ENCODE measurements at places on chromosomes 1 and 21.
A peak's percentile ranks its signal among the peaks of the same experiment; 100 is the strongest.

GRCh38 chr1:87785386-87785785 lies 456.7 kb downstream of the LMO4 start:
- no peak for DNase-seq

GRCh38 chr1:25673962-25674806 lies 57.6 kb downstream of the MAN1C1 start:
- DNase-seq: no peak

DNA sequence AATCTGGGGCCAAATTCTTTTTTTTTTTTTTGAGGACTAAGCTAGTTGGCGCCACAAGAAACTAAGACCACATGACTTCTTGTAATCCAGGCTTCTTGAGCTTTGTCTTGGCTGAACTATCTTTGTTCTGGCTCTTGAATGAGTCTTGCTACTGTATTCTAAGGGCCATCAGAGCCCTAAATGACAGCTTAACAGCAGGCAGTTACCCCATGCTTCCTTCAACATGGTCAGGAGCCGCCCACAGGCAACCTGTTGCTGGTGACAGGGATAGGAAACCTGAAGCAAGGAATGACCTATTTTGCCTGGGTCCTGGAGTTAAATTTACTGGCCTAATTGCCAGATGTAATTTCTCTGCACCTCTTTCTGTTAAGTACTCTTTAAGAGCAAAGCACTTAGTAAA lies 188.2 kb upstream of the PLXNA2 start:
- no peak for DNase-seq

GRCh38 chr1:225891229-225891972 lies 2.5 kb upstream of the LEFTY1 start:
- DNase-seq: no peak

- peak; percentile 77 for DNase-seq
Observed at GRCh38 chr1:204408074-204408507, 3.5 kb downstream of the PPP1R15B start.

DNA sequence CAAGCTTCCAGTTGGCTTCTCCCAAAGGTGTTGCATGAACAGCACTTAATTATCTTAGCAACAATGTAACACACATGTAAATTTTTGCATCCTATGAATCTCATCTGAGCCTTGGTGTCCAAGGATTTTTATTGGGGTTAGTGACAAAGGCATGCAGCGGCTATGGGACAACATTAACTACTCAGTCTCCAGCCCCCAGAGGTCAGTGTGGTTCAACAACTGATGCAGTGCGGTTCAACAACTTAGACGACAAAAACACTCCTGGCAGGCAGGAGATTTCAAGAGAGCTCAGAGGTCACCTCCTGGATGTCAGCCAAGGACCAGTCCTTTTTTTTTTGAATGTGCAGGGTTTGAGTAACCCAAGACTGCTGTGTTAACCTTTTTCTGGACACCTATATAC lies 77.5 kb upstream of the HMCN1 start:
- DNase-seq: no peak

DNA sequence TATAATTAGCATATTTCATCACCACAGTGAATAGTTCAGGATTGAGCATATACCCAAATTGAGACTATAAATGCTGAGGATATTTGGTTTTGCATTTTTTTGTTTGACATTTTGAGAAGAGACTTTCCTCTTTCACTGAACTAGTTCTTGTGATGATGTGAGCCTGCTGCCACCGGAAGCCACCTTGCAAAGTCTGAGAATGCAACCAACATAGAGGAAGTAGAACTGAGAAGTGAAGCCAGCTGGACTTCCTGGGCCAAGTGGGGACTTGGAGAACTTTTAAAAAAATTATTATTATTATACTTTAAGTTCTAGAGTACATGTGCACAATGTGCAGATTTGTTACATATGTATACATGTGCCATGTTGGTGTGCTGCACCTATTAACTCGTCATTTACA lies 102.3 kb downstream of the RPE65 start:
- DNase-seq: no peak

Data from fibroblast of skin of abdomen (primary cell).